ENCODE measurements at places on chromosomes 12 and 14. TPM values are rescaled to one million over a fixed set of nuclear protein-coding genes. Genes with fewer than 3 reads are reported as not detected.

GRCh38 chr12:3035815-3036702 lies 41.1 kb upstream of the TSPAN9 start:
- DNase-seq: no peak

DNA sequence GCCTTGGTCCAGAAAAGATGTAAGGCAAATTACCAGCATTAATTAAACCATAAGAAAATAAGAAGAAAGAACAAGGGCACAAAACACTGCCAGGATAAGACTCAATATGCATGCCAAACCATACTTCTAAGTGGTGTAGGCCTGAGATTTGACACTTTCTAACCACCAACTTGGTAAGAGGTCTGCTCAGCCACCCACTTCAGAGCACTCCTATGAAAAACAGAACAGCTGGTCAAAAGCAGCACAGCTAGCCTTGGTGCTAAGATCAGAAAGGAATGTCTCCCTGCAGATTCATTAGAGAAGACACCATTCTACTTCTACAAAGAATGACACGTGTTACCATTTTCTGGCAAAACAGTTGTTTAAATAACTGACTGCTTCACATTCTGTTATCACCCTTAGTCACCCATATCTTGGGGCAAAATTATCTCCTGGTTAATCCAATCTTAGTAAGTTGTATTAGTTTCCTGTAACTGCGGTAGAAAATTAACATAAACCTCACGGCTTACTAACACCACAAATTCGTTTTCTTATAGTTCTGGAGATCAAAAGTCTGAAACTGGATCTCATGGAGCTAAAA lies 13.2 kb downstream of the RPS6KA5 start:
- no peak for DNase-seq

DNA sequence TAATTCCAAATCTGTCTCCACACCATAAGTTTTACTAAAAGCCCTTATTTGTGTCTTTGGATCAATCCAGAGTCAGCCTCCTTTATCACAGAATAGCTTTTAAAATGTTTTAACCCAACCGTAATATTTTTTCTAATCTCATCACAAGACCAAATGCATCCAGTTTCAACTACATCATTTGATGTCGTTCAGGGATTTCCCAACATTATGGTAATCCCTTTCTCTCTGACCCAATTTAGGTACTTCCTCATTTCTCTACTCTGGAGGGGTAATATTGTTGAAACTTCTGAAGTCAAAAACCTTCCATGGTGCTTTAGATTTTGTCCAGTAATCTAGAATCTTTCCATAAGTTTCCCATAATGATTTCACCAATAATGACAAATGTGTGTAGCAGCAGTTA lies 596.8 kb downstream of the SOX5 start:
- DNase-seq: no peak

- DNase-seq: no peak
These were observed 31.9 kb upstream of the ATP2A2 start for GRCh38 chr12:110249105-110249504.

DNA sequence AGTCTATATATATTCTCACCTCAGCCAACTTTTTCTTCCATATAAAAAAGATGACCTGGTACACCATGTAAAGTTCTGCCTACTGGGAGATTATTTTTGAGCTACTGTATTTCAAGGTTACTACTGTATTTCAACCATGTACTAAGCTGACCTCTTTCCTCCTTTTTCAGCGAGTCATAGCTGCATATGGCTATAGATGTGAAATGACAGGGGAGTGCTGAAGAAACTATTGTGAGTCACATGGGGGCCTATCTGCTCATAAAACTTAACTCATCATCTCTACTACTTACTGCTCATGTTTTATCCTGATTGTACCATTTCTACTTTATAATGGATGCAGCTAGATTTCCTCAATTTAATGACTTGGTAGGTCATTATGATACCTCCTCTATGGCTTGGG lies 571.4 kb upstream of the ATP2B1 start:
- DNase-seq: no peak

The TGM1 gene
- total RNA-seq: 269 TPM
